ENCODE measurements at places on chromosomes 3 and 15.

DNA sequence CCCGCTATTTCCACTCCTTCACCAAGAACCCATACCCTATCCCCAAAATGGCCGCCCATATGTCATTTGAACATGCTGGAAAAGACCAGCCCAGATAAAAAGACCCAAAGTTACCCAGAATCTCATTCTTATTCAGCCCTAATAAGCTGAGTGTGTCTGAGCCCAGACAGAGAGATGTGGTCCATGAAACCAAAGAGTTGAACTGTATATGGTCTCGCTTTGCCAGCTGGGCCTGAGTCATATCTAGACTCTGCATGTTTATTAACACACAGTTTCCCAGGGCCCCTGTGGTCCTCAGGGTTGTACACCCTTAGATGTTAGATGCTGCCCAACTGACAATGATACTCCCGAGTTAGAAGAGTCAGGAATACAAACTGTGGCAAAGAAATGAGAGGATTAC is 201.9 kb upstream of the STRIT1 start:
- no peak for DNase-seq

DNA sequence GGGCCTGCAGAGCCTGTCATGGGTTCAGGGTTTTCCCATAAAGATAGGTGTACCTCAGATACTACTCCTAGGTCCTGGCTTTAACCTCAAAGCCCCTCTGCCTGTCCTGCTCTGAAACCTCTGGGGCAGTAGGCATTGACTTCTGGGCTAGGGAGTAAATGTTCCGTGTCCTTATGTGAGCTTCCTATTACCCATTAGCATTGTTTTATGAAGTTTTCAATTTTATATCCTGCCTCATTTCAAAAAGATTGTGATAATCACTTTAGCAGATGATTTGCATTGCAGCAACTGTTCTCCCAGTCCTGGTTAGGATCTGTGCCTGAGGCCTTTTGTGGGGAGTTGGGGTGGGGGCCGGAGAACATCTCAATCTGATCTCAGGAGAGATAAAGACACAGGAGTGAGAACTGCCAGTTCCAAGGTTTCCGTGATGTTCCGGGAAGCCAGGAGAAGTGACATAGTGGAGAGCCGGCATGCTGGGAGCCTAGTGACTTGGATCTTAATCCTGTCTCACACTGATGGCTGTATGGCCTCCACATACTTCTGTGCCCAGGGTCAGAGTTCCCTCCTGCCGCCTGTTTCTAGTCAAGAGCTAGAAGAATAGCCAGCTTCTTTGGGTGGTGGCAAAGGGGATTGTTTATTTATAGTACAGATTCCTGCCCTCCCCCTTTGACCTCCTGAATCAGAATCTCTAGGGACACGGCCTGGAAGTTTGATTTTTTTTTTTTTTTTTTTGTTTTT is 10.6 kb downstream of the TPM1 start:
- DNase-seq = no peak

DNA sequence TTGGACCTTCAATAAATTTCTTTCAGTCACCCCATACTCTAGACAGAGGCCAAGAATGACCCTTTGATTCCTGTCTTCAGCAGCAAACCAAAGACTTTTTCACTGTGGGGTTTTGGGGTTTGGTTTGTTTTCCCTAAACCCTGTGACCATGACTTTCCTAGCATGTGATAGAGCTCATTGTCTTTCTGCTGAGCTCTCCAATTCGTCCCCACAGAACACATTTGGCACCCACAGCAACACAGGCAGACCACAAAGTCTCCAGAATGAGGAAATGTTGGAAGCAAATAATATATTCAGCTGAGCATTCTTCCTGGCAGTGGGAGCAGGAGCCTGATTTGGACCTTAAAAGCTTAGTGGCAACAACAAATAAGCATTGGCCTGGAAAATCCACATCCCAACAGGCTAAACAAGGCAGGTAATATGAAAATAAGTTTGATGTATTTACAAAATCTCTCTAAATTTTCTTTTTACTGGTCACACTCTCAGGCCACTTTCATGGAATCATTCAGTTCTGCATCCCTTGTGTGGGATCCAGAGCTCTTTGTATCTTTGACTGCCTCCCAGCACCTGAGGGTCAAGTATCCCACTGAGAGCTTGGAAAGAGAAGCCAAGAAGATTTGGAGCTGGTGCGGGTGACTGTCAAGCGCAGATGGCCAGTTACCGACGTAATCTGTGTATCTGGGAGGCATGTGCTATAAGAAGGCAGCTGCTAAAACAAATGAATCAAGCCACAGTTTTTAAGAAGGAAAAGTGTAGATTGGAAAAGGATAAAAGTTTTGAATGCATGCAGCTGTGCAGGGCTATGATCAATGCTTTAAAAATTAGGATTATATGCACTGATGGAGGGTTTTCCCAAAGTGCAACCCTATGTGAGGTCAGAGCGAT is 36.5 kb upstream of the CPB1 start:
- DNase-seq = no peak

GRCh38 chr3:72810063-72810462 is 38.2 kb downstream of the SHQ1 start:
- no peak for DNase-seq

GRCh38 chr3:66856533-66856932 is 141.6 kb upstream of the KBTBD8 start:
- no peak for DNase-seq

- DNase-seq = no peak
Measured at GRCh38 chr3:78140274-78140673, 1100.4 kb downstream of the ROBO2 start.

GRCh38 chr3:57778494-57778893 is 22.4 kb downstream of the SLMAP start:
- no peak for DNase-seq

DNA sequence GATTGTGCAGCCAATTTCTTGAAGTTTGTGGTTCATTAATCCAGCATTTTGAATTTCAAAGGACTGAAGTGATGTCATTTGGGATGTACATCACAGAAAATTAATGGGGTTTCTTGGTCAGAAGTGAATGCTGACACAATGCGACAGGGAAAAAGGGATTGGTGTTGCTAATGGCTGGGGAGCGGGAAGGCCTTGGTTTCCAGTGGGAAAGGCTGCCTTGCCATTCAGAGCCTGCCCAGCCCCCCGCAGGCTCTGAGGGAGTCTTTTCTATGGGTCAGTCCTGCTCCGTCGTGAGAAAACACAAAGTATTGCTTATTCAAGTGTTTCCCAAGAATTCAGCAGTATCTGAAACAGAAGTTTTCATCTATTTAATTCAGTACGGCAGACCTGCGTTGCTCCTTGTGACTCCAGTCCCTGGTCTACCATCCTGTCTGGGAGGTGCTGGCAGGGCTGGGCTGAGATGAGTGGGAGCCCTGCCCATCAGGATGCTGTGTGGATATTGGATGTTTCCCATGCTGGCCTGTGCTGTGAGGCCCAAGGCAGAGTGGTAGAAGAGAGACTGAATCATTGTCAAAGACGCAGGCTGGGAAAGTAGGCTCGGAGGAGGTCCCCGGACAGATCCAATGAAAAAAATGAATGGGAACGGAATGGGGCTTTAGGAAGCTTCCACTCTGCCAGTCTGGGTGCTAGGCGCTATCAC is 111.2 kb upstream of the KLHL25 start:
- DNase-seq = no peak

Measured in amniotic stem cell (primary cell).